Fibroblast of pulmonary artery (primary cell): ENCODE measurements at places on chromosomes 11 and 22.
A peak's percentile ranks its signal among the peaks of the same experiment; 100 is the strongest.

DNA sequence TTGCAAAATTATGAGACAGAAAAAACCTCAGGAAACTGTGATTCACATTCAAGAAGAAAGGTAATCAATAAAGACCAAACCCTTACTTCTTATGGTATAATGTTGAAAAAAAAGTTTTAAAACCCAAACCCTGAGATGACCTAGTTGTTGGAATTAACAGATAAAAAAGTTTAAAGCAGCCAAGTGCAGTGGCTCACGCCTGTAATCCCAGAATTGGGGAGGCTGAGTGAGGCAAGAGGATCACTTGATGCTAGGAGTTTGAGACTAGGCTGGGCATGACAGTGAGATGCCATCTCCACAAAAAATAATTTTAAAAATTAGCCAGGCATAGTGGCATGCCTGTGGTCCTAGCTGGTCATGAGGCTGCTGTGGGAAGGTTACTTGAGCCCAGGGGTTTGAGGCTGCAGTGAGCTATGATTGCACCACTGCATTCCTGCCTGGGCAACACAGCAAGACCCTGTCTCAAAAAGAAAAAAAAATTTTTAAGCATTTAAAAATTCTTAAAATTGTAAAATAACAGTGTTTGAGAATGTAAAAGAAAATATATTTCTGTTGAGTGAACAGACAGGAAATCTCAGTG, 85.1 kb downstream of the EFCAB6 start:
- no peak for DNase-seq

DNA sequence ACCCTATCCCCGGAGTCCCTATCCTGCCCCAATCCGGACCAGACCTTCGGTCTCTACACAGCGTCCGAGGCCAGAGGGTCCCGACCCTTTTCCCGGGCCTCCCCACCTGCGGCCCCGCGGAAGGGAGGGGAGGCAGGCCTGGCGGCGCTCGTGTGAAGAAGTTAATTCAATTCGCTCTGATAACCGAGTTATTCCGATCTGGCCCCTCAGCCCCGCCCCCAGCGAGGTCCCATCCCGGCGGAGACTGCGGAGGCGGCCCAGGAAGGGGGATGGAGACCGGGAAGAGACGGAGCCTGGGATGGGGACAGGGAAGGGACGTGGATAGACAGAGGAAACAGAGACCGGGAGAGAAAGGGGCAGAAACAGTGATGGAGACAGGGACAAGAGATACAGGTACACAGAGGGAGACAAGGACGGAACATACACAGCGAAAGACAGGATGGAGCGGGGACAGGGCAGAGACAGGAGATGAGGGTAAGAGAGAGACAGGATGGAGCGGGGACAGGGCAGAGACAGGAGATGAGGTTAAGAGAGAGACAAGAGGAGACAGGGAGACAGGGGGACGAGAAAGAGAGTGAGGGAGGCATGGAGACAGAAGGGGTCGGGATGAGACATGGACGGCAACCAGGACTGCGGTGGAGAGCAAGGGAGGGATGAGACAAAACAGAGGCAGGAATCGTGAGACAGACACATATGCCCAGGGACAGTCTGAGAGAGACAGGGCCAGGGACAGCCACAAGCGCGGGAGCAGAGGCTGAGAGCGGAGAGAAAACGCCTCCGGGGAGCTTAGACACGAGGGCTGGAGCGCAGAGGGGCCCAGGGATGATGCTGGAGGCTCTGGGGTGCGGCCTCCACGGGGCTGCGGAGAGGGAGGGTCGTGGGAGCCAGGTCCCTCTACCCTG, 636 bp upstream of the PHOX2A start:
- DNase-seq = no peak

DNA sequence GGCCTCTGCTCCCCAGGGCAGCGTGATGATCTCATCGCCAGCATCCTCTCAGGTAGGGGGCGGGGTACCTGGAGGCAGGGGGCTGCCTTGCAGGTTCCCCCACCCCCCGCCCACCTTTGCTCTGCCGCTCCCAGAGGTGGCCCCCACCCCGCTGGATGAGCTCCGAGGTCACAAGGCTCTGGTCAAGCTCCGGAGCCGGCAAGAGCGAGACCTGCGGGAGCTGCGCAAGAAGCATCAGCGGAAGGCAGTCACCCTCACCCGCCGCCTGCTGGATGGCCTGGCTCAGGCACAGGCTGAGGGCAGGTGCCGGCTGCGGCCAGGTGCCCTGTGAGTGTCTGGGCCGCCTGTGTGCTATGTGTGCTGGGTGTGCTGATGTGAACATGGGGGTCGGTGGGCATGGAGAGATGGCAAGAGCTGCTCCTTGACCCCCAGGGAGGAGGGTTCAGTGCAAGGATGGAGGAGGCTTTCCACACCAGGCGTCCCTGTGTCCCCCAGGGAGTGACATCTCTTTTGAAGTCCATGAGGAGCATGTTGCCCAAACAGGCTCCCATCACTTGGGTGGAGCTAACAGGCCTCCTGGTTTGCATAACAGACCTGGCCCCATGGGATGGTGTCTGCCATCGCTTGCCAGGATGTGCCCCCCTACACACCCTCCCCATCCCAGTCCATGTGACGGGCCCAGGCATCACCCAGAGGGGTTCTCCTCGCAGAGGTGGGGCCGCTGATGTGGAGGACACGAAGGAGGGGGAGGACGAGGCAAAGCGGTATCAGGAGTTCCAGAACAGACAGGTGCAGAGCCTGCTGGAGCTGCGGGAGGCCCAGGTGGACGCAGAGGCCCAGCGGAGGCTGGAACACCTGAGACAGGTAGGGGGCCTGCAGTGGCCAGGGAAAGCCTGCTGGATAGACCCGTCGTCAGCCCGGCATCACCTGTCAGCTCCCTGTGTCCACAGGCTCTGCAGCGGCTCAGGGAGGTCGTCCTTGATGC, 14.1 kb downstream of the PLCB3 start:
- no peak for DNase-seq

- DNase-seq = no peak
Observed at GRCh38 chr22:38481162-38481870, 13.4 kb downstream of the KDELR3 start.

- DNase-seq = no peak
Observed at GRCh38 chr22:23154461-23154860, 9.2 kb downstream of the RAB36 start.

GRCh38 chr22:48511781-48512327, 1315.8 kb downstream of the BRD1 start:
- no peak for DNase-seq

GRCh38 chr11:89381094-89381493, 110.1 kb downstream of the NOX4 start:
- DNase-seq = peak; percentile 97
